ENCODE measurements at places on chromosomes 3 and 15. TPM values are rescaled to one million over a fixed set of nuclear protein-coding genes. Genes with fewer than 3 reads are reported as not detected.
A peak's percentile ranks its signal among the peaks of the same experiment; 100 is the strongest.

The MORC1 gene
- not detected for total RNA-seq

The C3orf62 gene
- 3.9 TPM for total RNA-seq

- no peak for DNase-seq
Measured at GRCh38 chr15:38687775-38688495, 123.3 kb upstream of the RASGRP1 start.

- no peak for DNase-seq
Measured at GRCh38 chr15:68787609-68788263, 33.0 kb downstream of the ANP32A start.

- no peak for DNase-seq
Measured at GRCh38 chr15:60551147-60551780, 72.3 kb upstream of the ICE2 start.

- no peak for DNase-seq
Measured at GRCh38 chr15:26061248-26061647, 198.1 kb upstream of the ATP10A start.

DNA sequence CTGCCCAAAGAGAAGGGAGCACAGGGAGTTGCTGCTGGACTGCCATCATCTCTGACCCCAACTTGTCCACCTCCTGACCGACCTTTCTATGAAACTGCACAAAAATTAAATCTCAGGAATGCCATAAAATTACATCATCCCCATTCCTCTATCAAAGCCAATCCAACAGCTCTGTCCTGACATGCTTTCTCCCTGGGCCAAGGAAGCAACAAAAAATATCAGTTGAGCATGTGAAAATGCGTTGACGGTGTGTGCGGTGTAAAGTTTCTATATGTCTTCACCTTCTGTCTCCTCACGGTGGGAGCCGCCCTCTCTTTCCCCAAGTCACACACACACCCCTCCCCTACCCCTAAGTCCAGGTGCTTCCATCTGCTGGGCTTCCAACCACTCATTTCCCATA lies 3.6 kb upstream of the ZNF774 start:
- DNase-seq, result no peak

GRCh38 chr3:159130108-159130507 lies 328.3 kb downstream of the MFSD1 start:
- DNase-seq, result peak; percentile 52

GRCh38 chr3:9087831-9088413 lies 124.7 kb upstream of the RAD18 start:
- no peak for DNase-seq

- DNase-seq, result no peak
Measured at GRCh38 chr3:61563313-61564271, 2.2 kb downstream of the PTPRG start.

GRCh38 chr3:13338231-13338630 lies 81.9 kb downstream of the NUP210 start:
- peak; percentile 50 for DNase-seq
